ENCODE measurements at places on chromosomes 1 and 21.

DNA sequence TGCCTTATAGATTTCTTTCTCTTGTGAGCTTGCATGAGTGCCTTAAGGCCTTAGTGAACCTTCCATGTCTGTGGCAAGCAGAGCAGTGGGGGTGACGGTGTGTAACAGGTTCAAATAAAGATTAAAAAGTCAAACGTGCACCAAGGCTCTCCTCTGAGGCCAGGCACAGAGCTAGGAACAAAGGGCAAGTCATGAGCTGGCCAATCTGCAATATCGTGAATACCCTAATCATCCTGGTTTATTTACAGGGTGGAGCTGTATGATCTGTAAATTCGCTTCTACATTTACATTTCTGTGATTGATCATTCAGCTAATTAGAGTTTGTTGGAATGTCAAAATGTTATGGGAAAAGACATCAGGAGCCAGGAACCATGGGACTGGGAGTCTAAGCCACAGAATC is 120.2 kb downstream of the CAPN8 start:
- DNase-seq: no peak

DNA sequence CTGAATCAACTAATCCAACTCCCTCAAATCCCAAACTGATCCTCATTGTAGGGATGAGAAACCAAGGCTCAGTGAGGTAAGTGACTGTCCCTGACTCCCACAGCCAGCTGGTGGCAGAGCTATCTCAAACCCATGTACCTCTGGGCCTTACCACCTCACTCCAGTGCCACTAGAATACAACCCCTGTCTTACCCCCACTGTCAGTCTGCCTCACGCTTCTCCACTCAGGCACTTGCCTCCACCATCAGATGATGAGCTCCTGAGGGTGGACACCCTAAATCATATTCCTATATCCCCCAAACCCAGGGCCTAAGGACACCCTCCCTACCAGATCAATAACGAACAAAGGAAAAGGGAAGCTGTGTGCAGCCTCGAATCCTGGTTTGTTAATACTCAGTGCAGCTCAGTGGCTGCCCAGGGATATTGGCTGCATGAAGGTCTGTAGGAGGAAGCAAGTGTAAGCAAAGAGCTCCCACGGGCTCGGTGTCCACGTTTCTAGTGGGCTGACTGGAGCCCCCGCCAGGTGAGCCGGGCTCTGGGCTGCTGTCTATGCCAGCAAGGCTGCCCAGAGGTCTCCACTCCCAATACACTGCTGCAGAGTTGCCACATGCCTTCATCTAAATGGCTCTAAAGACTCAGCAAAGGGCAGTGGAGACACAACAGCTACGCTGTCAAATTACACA is 533.4 kb downstream of the MATN1 start:
- DNase-seq: no peak

DNA sequence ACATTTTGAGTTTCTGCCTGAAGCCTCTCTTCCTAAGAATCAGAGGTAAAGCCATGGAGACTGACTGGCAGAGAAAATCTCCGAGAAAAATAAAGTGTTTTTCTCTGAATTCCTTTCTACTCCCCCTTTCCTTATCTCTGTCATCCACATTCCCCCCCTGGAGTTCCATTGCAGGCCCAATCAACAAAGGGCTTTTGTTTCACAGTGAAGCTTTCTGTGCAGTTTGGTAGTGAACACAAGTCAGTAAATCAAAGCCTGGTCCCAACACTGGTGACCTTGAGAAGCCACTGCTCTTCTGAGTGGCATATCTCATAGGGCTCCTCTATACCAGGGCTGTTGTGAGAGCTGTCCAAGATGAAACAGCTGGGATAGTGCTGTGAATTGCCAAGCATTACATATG is 228.4 kb downstream of the SEC16B start:
- DNase-seq: no peak

- no peak for DNase-seq
These were observed 854 bp upstream of the ZRANB2 start for GRCh38 chr1:71081697-71082080.

- DNase-seq: no peak
These were observed 33.2 kb upstream of the CD55 start for GRCh38 chr1:207288315-207288714.

All from T-helper 1 cell (primary cell).